ENCODE measurements at places on chromosomes 3 and 15. TPM values are rescaled to one million over a fixed set of nuclear protein-coding genes. Genes with fewer than 3 reads are reported as not detected.

Gene RBP2
- total RNA-seq, result not detected

Gene SCG5
- 2.0 TPM for total RNA-seq

Gene PKM
- 3,134 TPM for total RNA-seq

Gene SORD
- total RNA-seq, result 30.5 TPM

Gene MYZAP
- 1.0 TPM for total RNA-seq

Gene BMF
- 1.6 TPM for total RNA-seq

Gene DPPA2
- not detected for total RNA-seq

Gene IGSF11
- 5.6 TPM for total RNA-seq

Gene GOLGA8J
- total RNA-seq, result 0.10 TPM

Gene BCL2A1
- total RNA-seq, result 10.2 TPM

Gene GOLGA8N
- 1.7 TPM for total RNA-seq

Gene NCEH1
- 39.2 TPM for total RNA-seq

Gene ZNF385D
- not detected for total RNA-seq

Gene STARD5
- total RNA-seq, result 2.1 TPM

Gene TMEM39A
- 24.4 TPM for total RNA-seq

Gene ANKRD34C
- total RNA-seq, result not detected

Gene FETUB
- total RNA-seq, result not detected

Gene SLC2A2
- total RNA-seq, result not detected

Gene KIF23
- total RNA-seq, result 80.5 TPM

Gene ST8SIA2
- total RNA-seq, result 0.53 TPM

Gene PLXNB1
- total RNA-seq, result 17.8 TPM

Gene TMC3
- not detected for total RNA-seq

Gene ISY1
- total RNA-seq, result 21.9 TPM

Gene HYAL1
- total RNA-seq, result 0.50 TPM

Gene CCR9
- not detected for total RNA-seq

Gene RBMS3
- 0.86 TPM for total RNA-seq

Gene EAF1
- total RNA-seq, result 16.2 TPM

Gene DLL4
- total RNA-seq, result 1.4 TPM

Gene GOLGA8A
- total RNA-seq, result 7.9 TPM

Gene PAK2
- total RNA-seq, result 55.4 TPM

Gene ADPRH
- total RNA-seq, result 2.8 TPM

Gene IL17RD
- 0.43 TPM for total RNA-seq

Gene IGDCC3
- 0.23 TPM for total RNA-seq

Gene SLC22A13
- total RNA-seq, result not detected

Gene C3orf33
- 6.9 TPM for total RNA-seq

Gene ISL2
- 3.8 TPM for total RNA-seq

Gene CPEB1
- 2.9 TPM for total RNA-seq

Gene TPRG1
- 0.23 TPM for total RNA-seq
